ENCODE measurements at places on chromosomes 7 and 10.

- no peak for DNase-seq
Measured at GRCh38 chr7:34165927-34166550, 260.7 kb downstream of the BMPER start.

DNA sequence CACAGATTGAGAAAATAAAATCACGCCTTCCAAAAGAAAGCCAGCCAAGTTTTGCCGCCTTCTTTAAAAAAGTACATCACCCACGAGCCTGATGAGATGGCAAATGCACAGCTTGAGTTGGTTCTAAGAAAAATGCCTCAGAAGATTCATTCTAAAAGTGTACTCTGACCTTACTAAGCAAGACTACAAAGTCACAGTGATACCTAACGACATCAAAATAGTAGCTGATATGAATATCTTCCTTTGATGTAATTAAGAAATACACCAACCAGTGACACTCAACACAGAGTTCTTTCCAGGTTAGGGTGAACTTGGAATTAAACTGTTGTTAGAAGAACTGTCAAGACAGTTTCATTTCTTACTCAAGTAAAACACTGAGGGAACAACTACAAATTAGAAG lies 78.0 kb upstream of the AMPH start:
- DNase-seq = no peak

DNA sequence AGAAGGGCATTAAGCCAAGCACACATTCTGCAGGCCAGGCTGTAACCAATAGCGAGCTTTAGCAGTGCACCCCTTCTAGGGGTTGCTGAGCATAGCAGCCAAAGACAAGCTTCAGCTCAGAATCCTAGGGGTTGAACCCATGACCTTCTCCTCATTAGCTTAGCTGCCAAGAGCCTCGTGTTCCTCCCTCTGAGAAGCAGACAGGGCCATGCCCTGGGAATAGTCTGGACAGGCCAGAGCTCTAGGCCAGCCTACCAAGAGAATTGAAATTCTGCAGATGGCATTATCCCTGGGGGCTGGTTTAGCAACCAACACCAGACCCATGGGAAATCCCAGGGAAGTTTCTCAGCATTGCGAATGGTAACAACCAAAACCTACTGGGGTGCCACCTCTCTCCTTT lies 77.2 kb downstream of the PLXNA4 start:
- no peak for DNase-seq

DNA sequence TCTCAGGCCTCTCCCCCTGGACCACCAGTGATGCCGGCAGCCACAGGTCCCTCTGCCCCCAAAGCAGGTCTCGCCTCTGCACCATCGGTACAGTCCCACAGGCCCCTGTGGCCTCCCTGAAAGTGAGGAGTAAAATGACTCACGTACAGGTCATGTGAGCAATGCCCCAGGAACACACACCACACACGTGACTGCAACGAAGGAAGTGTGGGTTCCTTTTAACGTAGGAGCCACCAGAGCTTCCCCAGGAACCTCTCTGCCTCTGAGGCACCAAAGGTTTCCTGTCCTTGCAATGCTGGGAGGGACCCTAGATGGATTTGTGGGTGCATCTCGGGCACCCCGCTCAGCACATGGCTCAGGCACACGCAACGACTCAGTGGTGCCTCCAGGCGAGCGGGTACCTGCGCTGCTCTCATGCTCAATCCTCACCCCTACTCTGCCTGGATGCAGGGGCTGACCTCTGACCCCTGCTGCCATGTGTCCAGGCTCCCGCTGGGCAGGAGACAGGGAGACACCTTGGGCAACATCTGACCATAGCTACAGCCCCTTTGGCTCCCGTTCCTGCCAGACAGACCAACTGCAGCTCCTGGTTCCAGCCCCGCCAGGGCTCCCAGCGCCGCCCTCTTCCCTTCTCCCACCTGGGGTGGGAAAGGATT lies 120.7 kb downstream of the PRKAG2 start:
- DNase-seq = peak; percentile 33

DNA sequence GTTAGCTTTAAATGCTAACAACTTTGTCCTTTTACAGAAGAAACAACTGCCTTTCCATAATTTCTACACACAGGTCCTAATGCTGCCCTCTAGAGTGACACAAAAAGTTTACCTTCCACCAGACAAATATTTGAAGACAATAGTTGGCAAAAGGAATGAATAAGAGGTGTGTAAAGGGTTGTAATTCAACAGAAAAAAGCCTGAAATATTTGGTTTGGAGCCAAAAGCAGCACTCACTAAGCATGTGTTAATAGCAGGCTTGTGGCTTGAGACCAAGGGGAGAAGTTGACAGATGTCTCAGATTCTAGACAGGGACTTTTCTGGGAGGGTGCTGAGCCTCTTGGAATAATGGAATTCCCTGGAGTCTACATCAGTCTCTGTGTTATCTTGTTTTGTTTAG lies 156.2 kb upstream of the GALNT17 start:
- no peak for DNase-seq

GRCh38 chr7:107165341-107165740 lies 3.5 kb upstream of the HBP1 start:
- no peak for DNase-seq

DNA sequence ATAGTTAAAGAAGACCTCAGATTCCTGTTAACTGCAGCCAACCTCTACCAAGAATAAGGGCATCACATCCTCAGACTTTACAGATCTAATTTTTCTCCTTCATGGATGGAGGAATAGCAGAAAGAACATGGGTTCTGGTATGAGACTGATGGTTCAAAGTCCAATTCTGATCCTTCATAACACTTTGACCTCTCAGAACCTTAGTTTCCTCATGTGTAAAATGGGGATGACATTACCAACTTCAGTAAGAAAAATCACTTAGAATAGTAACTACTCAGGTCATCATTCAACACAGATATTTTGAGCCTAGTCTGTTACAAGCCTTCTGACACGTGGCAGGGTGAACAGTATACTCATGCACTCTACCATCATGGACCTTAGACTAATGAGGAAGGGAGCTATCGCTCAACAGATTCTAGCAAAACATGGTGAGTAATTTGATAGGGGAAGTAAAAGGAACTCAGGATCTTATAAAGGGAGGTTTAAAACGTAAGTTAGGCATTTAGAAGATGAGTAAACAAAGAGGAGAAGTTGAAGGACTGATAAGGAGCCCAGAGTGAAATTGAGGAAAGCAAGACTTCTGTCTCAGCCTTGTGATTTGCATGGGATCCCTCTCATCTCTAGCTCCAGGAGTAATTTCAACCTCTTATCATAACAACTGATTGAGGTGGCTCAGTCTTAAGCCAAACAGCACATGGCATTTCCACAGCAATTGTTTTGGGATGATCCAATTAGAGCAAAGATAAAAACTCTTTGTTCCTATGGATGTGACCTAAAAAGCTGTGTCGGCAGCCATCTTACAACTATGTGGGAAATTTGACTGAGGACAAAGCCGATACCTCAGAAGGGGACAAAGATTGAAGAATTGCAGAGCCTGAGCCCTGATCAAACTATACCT lies 69.2 kb upstream of the TCF7L2 start:
- no peak for DNase-seq

DNA sequence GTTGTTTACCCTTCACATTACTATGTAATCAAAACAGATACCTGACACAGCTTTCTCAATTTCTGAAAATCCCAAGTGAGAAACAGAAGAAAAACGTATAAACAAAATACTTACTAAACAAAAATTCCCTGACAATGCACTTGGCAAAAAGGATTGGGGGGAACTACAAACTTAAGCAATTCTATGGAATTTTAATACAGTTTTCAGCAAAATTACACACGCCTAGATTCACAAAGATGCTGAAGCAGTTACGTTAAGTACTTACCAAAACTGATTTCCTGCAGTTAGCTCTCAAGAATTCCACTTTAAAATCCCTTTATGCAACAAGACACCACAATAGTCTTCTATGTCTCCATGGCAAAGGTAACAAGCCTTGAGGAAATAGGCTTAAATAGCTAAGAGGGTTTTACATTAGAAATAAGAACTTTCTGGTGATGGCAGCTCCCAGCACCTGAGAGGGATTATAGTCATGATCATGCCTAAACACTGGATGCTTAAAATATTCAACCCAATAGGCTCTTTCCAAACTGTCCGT lies 10.8 kb downstream of the TOMM7 start:
- no peak for DNase-seq

DNA sequence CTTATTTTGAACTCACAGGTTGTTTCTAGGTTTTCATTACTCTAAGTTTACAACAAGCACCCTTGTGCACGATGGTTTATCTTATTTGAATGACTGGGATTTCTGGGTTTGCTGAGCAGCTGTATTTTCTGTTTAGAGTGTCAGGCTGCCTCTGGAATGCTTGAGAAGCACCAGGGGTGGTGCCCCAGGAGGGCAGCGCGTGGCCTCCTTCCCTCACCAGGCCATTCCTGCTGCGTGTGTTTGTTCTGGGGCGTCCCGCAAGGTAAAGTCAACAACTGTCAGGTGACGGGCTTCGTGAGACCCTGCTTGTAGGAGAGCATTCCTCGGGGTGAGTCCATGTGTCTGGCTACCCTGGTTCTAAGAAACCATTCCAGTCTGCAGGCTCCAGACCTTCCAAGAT lies 54.9 kb downstream of the FAM171A1 start:
- no peak for DNase-seq

DNA sequence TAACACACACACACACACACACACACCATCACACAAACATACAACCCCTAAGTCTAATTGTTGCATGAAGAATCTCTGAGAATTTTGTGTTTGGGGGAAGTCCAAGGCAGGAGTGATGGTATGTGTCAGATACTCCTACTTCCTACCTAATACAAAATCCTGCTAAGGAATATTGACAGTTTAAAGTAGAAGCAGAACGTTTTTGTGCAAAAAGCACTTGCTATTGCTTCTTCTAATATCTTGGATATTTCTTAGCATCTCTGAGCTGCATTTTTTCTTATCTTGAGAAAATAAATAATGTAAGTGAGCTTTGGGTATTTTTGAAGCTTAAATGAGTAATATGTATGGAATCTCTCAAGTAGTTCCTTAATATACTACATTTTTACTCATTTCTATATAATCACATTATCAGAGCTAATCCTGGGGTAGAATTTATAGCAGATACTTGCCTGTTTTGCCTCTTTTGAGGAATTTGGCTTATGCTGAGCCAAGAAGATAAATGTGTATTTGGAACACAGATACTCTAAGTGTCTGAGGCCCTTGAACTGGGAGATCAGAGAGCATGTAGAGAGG lies 212.3 kb downstream of the DKK1 start:
- DNase-seq = no peak

- no peak for DNase-seq
Measured at GRCh38 chr10:14660831-14661230, 113.9 kb downstream of the FAM107B start.

- DNase-seq = no peak
Measured at GRCh38 chr10:81179324-81179723, 641.6 kb downstream of the SH2D4B start.

GRCh38 chr7:30556840-30557239 lies 37.8 kb upstream of the GARS1 start:
- no peak for DNase-seq

- DNase-seq = no peak
Measured at GRCh38 chr10:93277360-93277759, 203.7 kb downstream of the CYP26A1 start.

DNA sequence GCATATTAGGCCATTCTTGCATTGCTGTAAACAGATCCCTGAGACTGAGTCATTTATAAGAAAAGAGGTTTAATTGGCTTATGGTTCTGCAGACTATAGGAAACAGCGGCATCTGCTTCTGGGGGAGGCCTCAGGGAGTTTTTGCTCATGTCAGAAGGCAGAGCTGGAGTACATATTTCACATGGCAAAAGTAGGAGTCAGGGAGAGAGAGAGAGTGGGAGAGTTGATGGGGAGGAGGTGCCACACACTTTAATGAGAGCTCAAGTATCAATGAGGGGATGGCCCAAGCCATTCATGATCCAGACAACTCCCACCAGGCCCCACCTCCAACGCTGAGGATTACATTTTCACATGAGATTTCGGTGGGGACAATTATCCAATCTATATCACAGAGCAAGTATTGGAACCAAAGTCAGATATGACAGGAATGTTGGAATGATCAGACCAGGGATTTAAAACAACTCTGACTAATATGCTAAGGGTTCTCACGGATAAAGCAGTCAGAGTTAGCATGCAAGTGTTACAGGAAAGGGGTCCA lies 795.3 kb upstream of the CELF2 start:
- no peak for DNase-seq

DNA sequence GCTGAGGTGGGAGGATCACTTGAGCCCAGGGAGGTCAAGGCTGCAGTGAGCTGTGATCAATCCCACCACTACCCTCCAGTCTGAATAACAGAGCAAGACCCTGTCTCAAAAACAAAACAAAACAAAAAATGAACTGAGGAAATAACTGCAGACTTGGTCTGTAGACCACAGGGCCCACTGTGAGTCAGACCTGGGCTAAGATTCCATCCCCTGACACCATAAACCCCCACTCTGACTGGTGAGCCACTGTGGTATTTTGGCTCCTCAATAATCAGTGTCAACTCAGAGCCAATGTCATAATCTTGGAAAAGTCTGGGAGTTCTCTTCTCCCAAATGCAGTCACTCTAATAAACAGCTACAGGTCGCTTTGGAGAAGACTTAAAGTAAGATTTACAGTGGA lies 24.0 kb upstream of the ERCC6 start:
- DNase-seq = no peak

- DNase-seq = no peak
Measured at GRCh38 chr10:31018962-31019361, 12.7 kb downstream of the ZNF438 start.

DNA sequence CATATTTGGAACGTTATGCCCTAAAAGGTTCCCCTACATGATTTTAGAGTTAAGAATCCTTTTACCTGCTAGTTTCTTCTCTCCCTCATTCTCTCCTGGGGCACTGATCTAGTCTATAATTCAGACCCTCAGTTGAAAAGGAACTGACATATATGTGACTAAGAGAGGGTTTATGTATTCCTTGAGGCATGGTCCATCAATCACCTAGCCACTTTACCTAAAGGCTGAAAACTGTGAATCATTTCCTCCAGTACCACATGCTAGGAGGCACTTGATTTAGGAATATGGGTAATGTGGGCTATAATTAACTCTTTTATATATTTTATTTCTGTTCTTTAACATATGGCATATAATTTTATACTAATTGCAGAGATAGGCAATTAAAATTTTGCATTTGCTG lies 303.5 kb downstream of the BBS9 start:
- no peak for DNase-seq

GRCh38 chr7:138233189-138233588 lies 156.9 kb downstream of the AKR1D1 start:
- DNase-seq = no peak

- peak; percentile 26 for DNase-seq
Measured at GRCh38 chr7:126700807-126701604, 551.7 kb downstream of the GRM8 start.

DNA sequence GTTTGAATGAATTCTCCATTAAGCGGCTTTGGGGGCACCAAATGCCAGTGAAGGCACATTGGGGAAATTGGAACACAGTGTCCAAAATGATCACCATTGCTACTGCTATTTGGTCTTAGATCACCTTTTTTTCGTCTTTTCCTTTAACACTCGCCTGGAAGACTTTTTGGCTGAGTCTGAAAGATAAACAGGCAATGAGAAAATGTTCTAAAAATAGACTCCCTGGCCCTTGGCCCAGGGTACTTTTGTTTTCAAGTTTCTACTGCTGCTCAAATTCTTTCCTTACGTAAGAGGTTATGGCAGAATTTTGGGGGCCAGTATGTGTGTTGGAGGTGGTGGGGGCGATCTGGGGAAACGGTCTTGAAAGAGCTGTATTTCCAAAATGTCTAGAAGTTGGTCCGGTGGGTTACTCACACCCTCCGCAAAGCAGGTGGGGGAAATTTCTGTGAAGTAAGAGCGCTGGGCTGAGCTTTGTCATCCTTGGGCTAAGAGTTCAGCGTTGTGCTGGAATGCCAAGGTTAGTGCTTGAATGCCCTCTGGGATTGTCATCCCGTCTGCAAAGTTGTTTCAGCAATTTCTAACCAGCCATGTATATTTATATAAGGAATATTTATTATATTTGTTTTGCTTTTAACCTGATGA lies 1.3 kb upstream of the ITPRIP start:
- no peak for DNase-seq

All from activated CD4-positive, CD25-positive, alpha-beta regulatory T cell (primary cell).